ENCODE measurements at places on chromosomes 7 and 10.

- no peak for DNase-seq
- H3K27me3 ChIP-seq = no peaks in the 10 kb centered on the region
- H3K36me3 ChIP-seq = no peaks in the 10 kb centered on the region
- H3K4me1 ChIP-seq = no peaks in the 10 kb centered on the region
- no peak overlapping the region for H3K4me3 ChIP-seq
These were observed 541.3 kb downstream of the LRMDA start for GRCh38 chr10:75972491-75973276.

DNA sequence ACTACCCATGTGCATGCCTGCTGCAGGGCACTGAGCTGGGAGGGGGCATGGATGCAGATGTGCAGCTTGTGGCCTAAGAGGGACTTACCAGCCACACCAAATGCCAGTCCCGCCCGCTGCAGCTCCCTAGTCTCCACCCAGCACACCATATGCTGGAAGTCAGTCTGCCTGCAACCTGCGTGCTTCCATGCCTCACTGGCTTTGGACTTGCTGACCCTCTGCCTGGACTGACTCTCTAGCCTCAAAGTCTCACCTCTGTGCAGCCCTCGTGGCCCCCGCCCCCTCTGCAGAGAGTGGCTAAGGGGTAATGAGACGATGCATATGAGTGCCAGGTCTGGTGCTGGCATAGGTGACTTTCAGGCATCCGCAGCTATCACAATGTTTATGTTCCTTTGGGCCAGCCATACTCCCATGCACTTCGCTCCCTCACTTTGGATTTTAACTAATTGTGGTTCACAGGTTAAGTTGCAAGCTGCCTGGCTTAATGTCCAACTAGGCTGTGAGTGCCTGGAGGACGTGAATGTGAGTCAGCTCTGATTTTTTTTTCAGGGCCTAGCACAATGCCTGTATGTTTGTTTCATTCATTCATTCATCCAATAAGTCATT, 21.7 kb downstream of the TRIM8 start:
- DNase-seq = no peak
- H3K4me3 ChIP-seq = no peak overlapping the region
- no peaks in the 10 kb centered on the region for H3K36me3 ChIP-seq

- H3K27ac ChIP-seq = peak within 1 kb of the TSS; percentile 57
- no peaks in the 10 kb centered on the region for H3K36me3 ChIP-seq
- no peaks in the 10 kb centered on the region for H3K27me3 ChIP-seq
- DNase-seq = peak; percentile 86
- H3K4me3 ChIP-seq = peak within 1 kb of the TSS; percentile 50
- peaks cover 67% of the 10 kb centered on the region for H3K4me1 ChIP-seq
These were observed at the start of gene SERPINE1 for GRCh38 chr7:101126651-101127459. Gene SERPINE1, plus strand, starts transcription at chr7:101127104. Its CDS starts 1,290 bp downstream, at chr7:101128394.

- DNase-seq = no peak
- H3K4me3 ChIP-seq = peak overlapping the region; percentile 18
- H3K36me3 ChIP-seq = no peaks in the 10 kb centered on the region
These were observed 16.7 kb upstream of the RSBN1L start for GRCh38 chr7:77679608-77680007.

GRCh38 chr7:132418840-132419239, 157.4 kb downstream of the PLXNA4 start:
- no peak overlapping the region for H3K4me3 ChIP-seq
- DNase-seq = no peak
- H3K4me1 ChIP-seq = no peaks in the 10 kb centered on the region
- H3K27me3 ChIP-seq = peaks cover 50% of the 10 kb centered on the region
- H3K27ac ChIP-seq = no peak overlapping the region

GRCh38 chr10:14952851-14953423, 959 bp downstream of the DCLRE1C start:
- peak overlapping the region; percentile 82 for H3K4me3 ChIP-seq
- no peak for DNase-seq
- peak overlapping the region; percentile 70 for H3K27ac ChIP-seq
- H3K27me3 ChIP-seq = no peaks in the 10 kb centered on the region
- H3K4me1 ChIP-seq = peaks cover 9% of the 10 kb centered on the region

GRCh38 chr10:127408733-127409132, 140.4 kb upstream of the NPS start:
- no peak overlapping the region for H3K27ac ChIP-seq
- no peaks in the 10 kb centered on the region for H3K36me3 ChIP-seq
- H3K4me3 ChIP-seq = no peak overlapping the region
- H3K27me3 ChIP-seq = no peaks in the 10 kb centered on the region
- H3K4me1 ChIP-seq = no peaks in the 10 kb centered on the region

DNA sequence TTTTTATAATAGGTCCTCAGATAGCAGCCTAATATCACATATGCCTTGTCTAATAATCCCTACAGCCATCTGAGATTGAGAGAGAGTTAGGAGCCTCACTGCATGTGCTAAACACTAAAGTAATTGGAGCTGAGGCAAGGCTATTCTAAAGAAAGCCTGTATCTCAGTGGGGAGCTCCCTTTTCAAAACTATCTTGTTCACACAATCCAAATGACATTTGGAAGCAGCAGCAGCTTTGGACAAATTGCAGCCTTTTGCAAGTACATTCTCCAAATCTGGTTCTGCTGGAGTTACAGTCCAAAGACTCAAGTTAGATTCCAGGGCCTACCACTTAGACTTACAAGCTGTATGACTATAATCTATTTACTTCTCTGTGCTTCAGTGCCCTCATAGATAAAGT, 104.5 kb downstream of the MACC1 start:
- H3K4me1 ChIP-seq = no peaks in the 10 kb centered on the region
- DNase-seq = no peak
- no peaks in the 10 kb centered on the region for H3K36me3 ChIP-seq
- H3K4me3 ChIP-seq = no peak overlapping the region
- H3K27ac ChIP-seq = no peak overlapping the region
- no peaks in the 10 kb centered on the region for H3K27me3 ChIP-seq

GRCh38 chr7:69739931-69740431, 141.7 kb downstream of the AUTS2 start:
- no peaks in the 10 kb centered on the region for H3K36me3 ChIP-seq
- no peaks in the 10 kb centered on the region for H3K4me1 ChIP-seq
- H3K27ac ChIP-seq = no peak overlapping the region
- DNase-seq = no peak
- H3K4me3 ChIP-seq = no peak overlapping the region

GRCh38 chr10:77967611-77968022, 41.1 kb upstream of the DLG5 start:
- DNase-seq = no peak
- no peak overlapping the region for H3K27ac ChIP-seq
- H3K4me1 ChIP-seq = peaks cover 11% of the 10 kb centered on the region
- H3K27me3 ChIP-seq = no peaks in the 10 kb centered on the region

DNA sequence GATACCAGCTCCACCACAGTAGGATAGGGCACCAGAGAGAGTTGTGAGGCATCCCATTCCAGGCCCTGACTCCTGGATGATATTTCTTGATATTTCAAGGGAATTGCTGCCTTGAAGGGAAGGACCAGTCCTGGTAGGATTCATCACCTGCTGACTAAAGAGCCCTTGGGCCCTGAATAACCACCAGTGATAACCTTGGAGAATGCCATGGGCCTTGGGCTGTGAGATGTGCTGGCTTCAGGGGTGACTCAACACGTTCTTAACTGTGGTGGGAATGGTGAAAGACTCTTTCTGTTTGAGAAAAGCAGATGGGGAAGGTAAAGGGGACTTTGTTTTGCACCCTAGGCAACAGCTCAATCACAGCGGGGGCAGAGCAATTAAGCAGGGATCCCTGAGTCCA, 21.4 kb upstream of the ASZ1 start:
- H3K4me1 ChIP-seq = no peaks in the 10 kb centered on the region
- no peak overlapping the region for H3K4me3 ChIP-seq
- H3K27me3 ChIP-seq = no peaks in the 10 kb centered on the region
- H3K36me3 ChIP-seq = no peaks in the 10 kb centered on the region
- DNase-seq = no peak

DNA sequence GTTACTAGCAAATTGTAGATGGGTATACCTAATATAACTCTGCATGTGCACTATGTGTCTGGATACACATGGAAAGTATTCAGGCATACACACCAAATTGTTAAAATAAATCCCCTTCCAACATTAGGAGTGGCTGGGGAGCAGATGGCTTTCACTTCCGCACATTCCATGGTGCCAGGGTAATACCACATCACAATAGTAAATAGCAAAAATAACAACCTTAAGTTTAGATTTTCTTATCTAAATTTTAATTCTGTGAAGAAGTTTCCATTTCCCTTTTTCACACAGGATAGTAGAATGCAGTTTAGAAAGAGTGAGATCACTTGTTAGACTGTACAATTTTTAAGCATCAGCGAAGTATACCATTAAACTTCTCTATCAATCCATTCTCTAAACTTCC, 5.8 kb upstream of the ALOX5 start:
- no peak overlapping the region for H3K4me3 ChIP-seq
- DNase-seq = no peak
- no peak overlapping the region for H3K27ac ChIP-seq
- peaks cover 39% of the 10 kb centered on the region for H3K27me3 ChIP-seq

GRCh38 chr7:24572016-24572392, 1.2 kb upstream of the PALS2 start:
- no peaks in the 10 kb centered on the region for H3K36me3 ChIP-seq
- H3K4me3 ChIP-seq = no peak overlapping the region
- peaks cover 24% of the 10 kb centered on the region for H3K4me1 ChIP-seq
- DNase-seq = no peak

- no peak overlapping the region for H3K4me3 ChIP-seq
- no peaks in the 10 kb centered on the region for H3K27me3 ChIP-seq
- no peak overlapping the region for H3K27ac ChIP-seq
- DNase-seq = no peak
These were observed 20.0 kb upstream of the UCN3 start for GRCh38 chr10:5344746-5345145.

DNA sequence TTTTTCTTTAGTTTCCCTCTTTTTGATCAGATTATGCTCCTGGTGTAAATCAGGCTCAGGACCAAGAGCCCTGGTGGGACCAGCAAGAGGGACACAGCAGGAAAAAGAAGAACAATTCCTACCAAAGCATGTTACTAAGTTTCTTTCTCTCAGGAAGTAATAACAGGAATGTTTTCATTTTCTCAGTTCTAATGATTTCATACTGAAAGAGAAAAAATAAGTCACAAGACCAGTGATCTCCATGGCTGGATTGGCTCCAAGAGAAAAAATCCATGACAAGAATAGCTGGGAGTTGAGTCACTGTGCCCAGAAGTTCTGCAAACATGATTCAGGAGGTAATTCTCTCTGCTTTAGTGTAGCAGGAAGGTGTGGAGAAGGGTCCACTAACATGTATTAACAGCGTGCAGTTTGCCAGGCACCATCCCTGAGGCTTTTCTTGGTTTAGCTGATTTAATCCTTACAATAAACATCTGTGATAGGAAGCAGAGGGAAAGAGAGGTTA, 23.8 kb upstream of the IFIT2 start:
- no peak overlapping the region for H3K4me3 ChIP-seq
- H3K27me3 ChIP-seq = no peaks in the 10 kb centered on the region
- H3K36me3 ChIP-seq = no peaks in the 10 kb centered on the region
- H3K4me1 ChIP-seq = peaks cover 39% of the 10 kb centered on the region

- H3K4me1 ChIP-seq = no peaks in the 10 kb centered on the region
- no peak overlapping the region for H3K4me3 ChIP-seq
- no peak for DNase-seq
These were observed 80.0 kb downstream of the SLC25A13 start for GRCh38 chr7:96241855-96242254.

DNA sequence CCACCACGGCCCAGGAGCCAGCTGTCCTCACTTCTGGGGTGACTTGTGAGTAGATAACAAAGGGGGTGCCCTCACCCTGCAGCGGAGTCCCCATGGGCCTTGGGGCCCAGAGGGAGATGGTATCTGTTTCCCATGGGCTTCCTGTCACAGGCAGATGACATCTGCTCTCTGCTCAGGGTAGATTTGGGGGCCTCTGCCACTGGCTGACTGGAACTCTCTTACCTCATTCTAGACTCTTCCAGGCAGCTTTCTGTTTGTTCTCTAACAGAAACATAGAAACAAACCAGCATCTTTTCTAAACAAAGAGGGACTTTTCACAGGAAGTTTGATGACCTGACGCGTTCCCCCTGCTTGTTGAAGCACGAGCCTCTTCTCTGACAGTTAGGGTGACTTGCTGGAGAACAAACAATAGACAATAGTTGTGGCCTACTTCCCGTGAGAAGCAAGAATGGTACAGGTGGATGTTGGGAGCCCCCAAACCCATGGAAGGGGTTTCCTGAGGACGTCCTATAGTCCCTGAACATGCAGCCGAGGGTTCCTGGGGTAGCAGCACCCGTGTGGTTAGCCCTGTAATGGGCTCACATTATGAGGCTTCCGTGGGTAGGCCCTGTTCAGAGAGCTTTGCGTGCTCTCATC, 61.6 kb downstream of the GRK5 start:
- peaks cover 77% of the 10 kb centered on the region for H3K4me1 ChIP-seq
- DNase-seq = no peak
- no peak overlapping the region for H3K27ac ChIP-seq
- H3K4me3 ChIP-seq = no peak overlapping the region
- H3K27me3 ChIP-seq = no peaks in the 10 kb centered on the region

DNA sequence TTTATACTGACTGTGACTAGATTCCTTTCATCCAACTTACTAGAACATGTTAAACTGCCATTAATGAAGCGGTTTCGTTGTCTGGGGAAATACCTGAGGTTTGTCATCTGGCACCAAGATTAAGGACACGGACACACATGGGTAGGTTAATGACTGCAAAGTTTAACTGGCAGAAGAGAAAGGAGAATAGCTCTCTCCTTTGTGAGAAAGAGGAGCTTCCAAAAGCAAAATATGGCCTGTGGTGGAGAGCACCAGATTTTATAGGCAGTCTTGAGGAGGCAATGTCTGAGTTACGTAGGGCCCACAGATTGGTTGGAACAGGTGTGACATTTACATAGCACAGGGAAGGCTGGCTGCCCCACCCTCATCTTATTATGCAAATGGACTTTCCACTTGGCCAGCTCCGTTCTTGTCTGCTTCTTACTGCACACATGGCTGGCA, 1193.0 kb upstream of the CELF2 start:
- H3K27ac ChIP-seq = no peak overlapping the region
- no peaks in the 10 kb centered on the region for H3K27me3 ChIP-seq
- no peaks in the 10 kb centered on the region for H3K36me3 ChIP-seq
- no peak overlapping the region for H3K4me3 ChIP-seq
- no peak for DNase-seq

DNA sequence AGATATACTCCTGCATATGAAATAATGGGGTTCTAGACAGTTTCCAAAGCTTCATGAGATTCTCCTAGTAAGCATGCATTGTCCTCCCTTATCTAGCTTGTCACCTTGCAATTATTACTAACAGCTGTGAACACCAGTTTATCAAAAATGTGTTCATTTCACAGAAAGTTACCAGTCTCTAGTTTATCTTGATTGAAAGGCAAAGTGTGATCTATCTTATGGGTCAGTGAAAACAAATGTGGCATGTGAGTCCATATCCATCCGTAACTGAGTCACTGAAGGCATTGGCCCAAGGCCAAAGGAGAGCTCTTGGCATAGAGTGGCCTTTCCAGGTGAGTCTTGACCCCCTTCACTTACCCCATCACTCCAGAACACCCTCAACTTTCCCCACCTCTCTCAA, 53.2 kb downstream of the GSAP start:
- no peak overlapping the region for H3K4me3 ChIP-seq
- no peak overlapping the region for H3K27ac ChIP-seq
- no peaks in the 10 kb centered on the region for H3K36me3 ChIP-seq
- DNase-seq = no peak

- H3K4me1 ChIP-seq = peaks cover 15% of the 10 kb centered on the region
- H3K36me3 ChIP-seq = no peaks in the 10 kb centered on the region
- no peaks in the 10 kb centered on the region for H3K27me3 ChIP-seq
- H3K4me3 ChIP-seq = no peak overlapping the region
- H3K27ac ChIP-seq = no peak overlapping the region
- DNase-seq = no peak
These were observed 976 bp downstream of the NAT16 start for GRCh38 chr7:101179117-101179516.

GRCh38 chr7:46933596-46933995, 648.3 kb downstream of the TNS3 start:
- DNase-seq = no peak
- H3K4me1 ChIP-seq = no peaks in the 10 kb centered on the region
- no peak overlapping the region for H3K4me3 ChIP-seq
- no peaks in the 10 kb centered on the region for H3K36me3 ChIP-seq
- H3K27ac ChIP-seq = no peak overlapping the region

All from HCT116 (cell line).